Fibroblast of the conjunctiva (primary cell): ENCODE measurements at places on chromosomes 2 and 18.

GRCh38 chr2:160696087-160696452, 202.5 kb upstream of the RBMS1 start:
- DNase-seq = no peak

DNA sequence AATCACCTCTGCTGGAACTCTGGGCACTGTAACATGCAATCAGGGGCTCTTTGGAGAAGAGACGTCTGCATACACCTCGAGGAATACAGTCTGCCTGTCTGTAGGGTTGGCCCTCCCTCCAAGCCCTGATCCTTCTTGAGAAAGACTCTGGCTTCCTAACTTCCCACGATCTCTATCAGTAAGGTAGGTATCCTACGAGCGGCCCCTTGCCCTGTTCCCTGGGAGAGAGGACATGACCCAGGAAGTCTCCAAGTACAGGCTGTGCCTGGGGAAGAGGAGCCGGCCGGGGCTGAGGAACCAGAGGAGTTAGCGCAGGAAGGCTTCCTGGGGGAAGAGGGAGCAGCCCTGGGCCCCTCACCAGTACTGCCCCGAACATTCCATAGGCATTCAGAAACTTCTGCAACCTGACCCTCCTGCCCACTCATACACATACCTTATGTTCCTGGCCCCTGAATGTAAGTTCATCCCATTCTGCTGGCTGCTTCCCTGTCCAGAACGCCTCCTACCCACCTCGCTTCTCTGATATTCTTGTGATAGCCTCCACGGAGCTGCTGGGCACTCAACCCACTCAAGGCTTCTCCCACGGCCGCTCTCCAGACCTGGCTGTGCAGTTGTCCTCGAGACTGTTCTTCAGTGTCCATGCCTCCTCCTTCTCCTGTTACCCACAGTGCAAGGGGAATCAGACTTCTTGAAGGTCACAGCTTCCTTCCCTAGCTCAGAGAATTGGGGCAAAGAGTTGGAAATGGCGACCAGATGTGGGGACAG, 116.1 kb downstream of the CYP26B1 start:
- no peak for DNase-seq

DNA sequence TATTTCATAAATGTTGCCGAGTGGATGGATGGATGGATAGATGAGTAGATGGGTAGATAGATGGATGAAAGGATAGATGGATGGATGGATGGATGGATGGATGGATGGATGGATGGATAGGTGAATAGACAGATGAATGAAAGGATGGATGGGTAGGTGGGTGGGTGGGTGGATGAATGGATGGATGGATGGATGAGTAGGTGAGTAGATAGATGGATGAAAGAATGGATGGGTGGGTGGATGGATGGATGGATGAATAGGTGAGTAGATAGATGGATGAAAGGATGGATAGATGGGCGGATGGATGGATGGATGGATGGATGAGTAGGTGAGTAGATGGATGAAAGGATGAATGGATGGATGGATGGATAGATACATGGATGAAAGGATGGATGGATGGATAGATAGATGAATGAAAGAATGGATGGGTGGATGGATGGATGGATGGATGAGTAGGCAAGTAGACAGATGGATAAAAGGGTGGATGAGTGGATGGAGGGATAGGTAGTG, 104.3 kb downstream of the SMAD7 start:
- no peak for DNase-seq

DNA sequence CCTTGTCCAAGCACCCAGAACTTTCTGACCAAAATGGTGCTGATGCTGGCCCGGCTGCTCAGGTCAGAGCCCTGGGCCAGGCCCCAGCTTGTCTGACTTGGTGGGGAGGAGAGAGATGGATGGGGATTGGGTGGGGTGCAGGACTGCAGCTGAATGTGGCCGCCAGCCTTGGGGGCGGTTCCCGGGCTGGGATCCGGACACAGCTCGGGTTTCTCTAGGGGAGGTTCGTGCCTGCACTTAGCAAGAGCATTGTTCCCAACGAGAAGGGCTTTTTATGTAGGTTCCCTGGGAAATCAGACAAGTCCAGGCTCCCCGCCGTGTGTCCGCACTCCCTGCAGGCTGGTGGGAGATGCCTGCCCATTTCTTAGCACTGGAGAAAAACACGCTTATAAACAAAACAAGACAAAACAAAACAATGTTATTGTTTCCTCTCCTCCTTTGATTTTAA, 50.5 kb upstream of the HS6ST1 start:
- DNase-seq = no peak

- no peak for DNase-seq
These were observed 21.7 kb upstream of the BAZ2B start for GRCh38 chr2:159637988-159638501.

GRCh38 chr2:8477552-8478470, 204.0 kb upstream of the ID2 start:
- DNase-seq = no peak

- DNase-seq = no peak
These were observed 75.3 kb downstream of the LRRFIP1 start for GRCh38 chr2:237702441-237703391.

DNA sequence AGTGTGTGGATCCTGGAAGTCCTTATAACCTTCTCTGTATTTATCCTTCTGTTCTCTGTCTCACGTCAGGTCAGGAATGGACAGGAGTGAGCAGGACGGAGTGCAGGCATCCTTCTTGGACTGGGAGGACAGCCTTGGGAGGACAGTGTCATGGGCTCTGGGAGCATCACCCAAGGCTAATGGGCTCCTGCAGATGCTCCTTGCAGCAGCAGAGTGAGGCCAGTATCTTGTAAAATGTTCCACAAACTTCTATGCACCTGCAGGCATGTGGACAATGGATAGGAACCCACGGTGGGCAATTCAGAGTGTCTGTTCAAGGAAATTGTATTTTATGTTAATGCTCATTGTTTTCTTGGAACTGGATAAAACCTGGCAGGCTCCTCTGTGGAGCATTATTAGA, 176.2 kb downstream of the RNF144A start:
- no peak for DNase-seq

- DNase-seq = peak; percentile 32
These were observed 48.5 kb upstream of the CAB39 start for GRCh38 chr2:230664128-230664527.

GRCh38 chr2:88600038-88600465, 27.2 kb downstream of the EIF2AK3 start:
- DNase-seq = peak; percentile 82

GRCh38 chr2:55917117-55917516, 6.5 kb downstream of the EFEMP1 start:
- no peak for DNase-seq

DNA sequence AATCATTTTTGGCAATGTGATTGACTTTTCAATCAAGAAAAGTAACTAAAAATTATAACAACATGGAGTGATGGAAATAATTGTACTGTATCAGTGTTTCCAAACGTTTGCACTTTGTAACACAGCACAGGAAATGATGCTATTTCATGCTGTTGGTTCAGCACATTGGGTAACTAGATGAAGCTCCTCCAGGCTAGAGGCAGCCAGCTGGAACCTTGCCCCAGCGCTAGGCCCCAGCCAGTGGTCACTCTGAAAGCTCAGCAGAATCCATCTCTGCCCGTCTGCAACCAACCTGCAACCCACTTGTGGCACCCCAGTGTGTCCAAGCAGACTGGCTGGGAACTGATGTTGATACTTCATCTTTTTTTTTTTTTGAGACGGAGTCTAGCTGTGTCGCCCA, 15.3 kb downstream of the UNC50 start:
- DNase-seq = peak; percentile 55

DNA sequence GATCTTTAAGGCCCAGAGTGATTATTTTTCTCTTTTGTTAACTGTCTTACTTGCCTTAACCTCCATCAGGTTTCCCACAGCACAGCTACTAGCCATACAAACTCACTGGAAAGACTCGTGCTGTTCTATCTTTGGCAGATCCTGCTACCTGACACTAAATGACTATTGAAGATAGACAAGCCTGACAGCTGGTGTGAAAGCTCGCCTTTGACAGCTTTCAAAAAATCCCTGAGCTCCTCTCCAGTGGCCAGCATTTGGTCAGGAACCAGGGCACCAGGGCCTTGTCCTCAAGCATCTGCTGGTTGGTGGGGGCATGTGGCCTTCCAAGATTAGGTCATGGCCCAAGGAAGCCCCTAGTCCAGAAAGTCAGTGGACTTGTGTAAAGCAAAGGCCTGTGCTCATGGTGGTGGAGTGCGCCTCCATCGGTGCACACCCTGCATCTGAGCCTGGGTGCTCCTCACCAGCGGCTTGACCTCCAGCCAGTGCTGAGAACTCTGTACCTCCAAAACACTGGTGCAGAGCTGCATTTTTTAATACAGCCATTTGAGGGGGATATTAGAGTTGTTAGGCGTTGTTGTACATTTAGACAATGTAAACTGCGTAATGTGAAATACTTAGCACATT, 158.5 kb downstream of the NCK2 start:
- no peak for DNase-seq

DNA sequence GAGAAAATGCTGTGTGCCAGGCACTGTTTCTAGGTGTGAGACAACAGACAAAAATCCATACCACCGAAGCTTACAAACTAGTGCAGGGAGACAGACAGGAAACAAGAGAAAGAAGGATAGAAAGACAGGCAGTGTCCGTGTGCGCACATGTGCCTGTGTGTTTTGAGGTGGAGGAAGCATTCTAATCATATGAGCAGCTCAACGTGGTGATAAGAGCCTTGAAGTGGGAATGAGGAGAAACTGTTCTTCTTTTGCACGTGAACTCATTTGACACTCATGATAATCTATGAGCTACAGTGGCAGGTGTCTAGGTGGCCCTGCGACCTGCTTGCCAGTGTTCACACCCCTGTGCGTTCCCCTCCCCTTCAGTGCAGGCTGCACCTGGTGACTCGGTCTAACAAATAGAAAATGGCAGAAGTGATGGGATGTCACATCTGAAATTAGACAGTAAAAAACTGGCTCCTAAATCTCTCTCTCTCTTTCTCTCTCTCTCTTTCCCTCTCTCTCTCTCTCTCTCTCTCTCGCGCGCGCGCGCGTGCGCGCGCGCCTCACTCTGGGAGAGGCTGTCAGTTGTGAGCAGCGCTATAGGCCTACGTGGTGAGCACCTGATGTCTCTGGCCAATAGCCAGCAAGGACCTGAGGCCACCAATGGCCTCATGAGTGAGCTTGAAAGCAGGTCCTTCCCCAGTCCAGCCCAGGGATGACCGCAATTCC, 74.8 kb downstream of the EN1 start:
- no peak for DNase-seq

DNA sequence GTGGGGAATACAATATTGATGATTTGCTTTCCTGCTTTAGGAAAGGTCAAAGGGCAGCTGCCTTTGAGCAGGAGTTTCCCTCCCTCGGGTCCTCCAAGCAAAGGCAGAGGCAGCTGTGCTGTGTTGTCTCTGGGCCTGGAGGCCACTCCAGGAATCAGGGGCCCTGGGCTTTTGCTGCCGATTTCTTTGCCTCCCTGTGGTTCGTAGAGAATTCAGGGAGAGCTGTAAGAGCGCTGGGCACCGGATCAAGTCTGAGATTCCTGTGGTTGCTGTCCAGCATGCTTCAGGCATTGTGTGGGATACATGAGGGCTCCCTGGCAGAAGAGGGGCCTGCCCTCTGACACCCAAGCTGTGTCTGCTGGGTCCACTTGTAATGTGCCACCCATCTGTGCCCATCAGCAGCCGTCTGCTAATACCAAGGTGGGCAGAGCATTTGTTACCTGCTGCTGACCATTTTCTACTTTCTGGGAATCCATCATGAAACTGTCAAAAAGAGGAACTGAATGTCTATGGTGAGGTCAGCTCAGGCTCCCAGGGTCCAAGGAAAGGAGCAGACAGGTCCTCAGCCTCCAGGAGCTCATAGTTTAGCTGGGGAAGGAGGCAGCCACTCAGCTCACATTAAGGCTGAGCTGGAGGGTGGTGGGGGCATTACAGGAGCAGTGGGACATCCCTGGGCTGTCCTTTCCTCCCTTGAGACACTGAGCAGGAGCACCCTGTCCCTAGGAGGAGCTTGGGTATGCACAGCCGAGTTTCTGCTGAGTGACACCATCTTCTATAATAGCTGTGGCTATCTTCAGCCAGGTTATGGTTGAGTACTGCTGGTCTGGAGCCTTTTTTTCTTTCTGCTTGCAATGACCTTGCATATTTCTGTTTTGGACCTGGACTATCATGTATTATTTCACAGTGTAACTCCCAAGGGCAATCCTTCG, 68.5 kb downstream of the CTIF start:
- peak; percentile 66 for DNase-seq

DNA sequence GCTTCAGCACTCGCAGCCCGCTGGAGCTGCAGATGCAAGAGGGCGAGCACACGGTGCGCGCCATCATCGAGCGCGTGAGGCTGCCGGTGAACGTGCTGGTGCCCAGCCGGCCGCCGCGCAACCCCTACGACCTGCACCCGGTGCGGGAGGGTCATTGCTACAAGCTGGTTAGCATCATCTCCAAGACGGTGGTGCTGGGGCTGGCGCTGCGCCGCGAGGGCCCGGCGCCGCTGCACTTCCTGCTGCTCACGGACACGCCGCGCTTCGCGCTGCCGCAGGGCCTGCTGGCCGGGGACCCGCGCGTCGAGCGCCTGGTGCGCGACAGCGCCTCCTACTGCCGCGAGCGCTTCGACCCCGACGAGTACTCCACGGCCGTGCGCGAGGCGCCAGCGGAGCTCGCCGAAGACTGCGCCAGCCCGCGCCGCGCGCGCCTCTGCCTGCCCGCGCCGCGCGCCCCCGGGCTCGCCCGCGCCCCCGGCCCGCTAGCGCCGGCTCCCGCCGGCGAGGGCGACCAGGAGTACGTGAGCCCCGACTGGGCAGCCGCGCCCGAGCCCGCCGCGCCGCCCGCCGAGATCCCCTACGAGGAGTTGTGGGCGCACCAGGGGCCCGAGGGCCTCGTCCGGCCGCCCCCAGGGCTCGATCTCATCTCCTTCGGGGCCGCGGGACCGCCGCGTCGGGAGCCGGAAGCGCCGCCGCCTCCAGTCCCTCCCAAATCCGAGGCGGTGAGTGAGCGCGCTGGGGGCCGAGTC, 11.8 kb downstream of the GAREM2 start:
- DNase-seq = peak; percentile 63

- DNase-seq = no peak
These were observed 90.9 kb upstream of the SMAD7 start for GRCh38 chr18:49041435-49042245.

DNA sequence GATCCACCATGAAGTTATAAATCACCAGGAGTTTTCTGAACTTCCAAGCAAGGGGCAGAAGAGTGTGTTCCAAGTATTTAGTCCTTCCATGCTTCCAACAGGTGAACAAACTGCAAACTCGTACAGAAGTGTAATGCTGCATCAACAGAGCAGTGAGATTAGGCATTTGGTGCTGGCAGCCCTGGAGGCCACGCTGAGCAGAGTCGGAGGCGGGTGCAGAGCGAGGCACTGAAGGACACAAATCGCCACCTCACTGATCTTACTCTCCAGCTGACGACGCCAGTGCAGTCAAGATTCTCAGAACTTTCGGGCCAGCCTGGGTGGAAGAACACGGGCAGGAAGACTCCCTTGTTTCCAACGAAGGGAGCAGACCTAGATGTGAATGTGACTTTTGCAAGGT, 39.2 kb downstream of the SERPINE2 start:
- no peak for DNase-seq
